Activated CD4-positive, alpha-beta T cell treated with anti-CD3 and anti-CD28 coated beads, Interleukin-2, amount 50 U/mL, for 16 hours (primary cell): ENCODE measurements at places on chromosomes 12 and 14.

GRCh38 chr12:94026596-94026995 lies 121.8 kb upstream of the PLXNC1 start:
- DNase-seq, result no peak

GRCh38 chr12:111437816-111438454 lies 32.2 kb downstream of the SH2B3 start:
- DNase-seq, result no peak

DNA sequence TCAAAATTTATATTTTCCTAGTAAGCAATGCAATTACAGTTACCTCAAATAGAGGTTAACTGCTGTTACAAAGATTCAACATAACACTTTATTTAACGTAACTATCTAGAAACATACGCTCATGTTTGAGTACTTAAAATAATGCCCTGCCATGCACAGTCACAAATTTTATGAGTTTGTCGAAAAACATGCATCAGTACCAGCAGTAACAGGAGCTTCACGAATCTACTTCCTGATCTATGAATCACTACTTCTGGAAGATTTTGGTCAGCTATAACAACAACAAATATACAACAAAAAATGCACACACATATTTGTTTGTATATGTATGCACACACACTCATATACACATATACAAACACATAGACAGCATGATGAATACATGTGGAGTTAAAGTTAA lies 881.8 kb downstream of the FSCB start:
- no peak for DNase-seq

DNA sequence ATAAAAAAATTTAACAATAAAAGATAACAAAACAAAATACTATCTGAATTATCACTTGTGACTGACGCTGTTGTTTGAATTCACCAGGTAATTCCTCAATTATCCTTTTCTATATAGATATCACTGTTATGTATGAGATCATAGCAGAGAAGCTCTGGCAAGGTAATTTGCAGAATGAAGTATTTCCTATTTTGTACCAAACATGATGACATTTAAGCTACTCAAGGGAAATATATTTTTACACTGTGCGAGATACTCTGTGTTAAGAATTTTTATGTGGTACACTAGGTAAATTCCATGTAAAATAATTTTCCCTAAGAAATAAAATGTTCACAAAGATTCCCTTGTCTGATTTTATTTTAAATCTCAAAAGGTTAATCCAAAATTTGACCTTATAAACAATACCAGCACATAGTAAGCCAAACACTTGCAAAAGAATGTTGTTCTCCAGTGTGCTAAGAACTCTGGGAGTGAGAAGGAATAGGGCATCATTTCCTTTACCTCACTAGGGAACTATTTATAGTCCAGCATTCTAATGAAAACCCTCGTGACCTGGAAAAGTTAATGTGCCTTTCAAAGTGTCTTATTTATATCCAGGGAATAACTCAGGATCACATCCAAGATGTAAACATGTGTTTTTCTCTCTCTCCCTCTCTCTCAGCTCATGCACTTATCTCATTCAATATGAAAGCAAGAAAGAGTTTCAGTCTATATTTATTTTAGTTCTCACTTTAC lies 115.2 kb upstream of the RAP1B start:
- DNase-seq, result no peak

- DNase-seq, result no peak
These were observed 996.5 kb downstream of the AACS start for GRCh38 chr12:126061777-126062176.

GRCh38 chr12:20483776-20484175 lies 115.4 kb downstream of the PDE3A start:
- no peak for DNase-seq

DNA sequence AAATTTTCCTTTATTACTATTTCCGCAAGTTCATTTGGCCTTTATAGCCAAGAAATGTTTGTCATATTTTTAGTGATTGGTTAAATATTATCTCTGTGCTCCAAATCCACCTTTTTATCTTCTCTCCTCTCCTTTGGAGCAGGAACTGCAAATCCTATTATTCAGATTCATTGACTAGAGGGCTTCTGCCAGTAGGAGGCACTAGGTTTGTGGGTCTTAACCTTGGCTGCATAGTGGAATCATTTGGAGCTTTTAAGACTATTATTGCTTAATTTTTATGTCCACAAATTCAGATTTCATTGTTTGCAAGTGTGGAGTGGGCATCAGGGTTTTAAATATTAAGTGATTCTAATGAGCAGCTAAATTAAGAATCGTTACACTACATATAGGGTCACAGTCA lies 75.3 kb upstream of the SYT10 start:
- DNase-seq, result no peak

DNA sequence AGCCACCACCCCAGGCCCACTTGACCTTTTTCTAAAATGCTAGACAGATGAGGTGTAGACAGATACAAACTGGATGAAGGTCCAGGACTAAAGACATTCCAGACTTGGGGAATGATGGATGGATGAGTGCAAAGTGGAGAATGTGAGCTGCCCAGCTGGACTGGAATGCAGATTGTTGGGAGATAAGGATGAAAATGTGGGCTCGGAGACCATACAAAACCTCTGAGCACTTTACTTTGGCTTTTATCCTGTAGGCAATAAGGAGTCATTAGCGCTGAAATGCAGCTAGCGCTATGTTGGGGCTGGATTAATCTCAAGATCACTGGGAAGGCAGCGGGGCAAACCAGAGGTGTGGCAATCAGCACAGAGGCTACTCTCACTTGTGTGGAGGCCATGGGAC lies 64.7 kb upstream of the GNPNAT1 start:
- no peak for DNase-seq

DNA sequence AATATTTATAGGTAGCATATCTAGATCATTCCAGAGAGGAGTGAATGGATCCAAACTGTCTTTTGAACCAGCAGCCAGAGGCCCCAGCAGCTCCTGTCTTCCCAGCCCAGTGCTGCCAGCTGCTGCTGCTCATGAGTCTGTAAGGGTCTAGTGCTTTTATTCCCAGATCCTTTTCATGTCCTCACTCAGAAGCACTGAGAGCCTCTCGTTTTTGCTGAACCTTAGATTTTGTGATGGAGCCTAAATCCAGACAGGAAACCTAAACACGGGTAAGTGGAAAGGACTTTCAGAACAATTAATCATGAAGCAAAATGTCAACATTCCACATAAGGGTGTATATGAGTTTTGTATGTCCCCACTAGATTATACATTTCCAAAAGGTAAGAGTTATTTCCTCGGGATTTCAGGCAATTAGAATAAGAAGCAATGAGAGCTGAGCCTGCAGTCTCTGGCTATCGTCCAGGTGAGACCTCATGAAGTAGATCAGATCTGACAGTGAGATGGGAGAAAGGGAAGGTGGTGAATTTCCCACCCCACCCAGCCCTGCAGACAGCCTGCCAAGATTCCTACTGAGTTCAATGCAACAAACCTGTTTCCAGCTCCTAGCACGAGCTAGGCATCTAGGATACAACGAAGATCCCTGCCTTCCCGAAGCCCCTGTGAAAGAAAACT lies 84.4 kb downstream of the NINJ2 start:
- DNase-seq, result no peak

GRCh38 chr12:57455374-57456144 lies 452 bp downstream of the INHBE start:
- no peak for DNase-seq

DNA sequence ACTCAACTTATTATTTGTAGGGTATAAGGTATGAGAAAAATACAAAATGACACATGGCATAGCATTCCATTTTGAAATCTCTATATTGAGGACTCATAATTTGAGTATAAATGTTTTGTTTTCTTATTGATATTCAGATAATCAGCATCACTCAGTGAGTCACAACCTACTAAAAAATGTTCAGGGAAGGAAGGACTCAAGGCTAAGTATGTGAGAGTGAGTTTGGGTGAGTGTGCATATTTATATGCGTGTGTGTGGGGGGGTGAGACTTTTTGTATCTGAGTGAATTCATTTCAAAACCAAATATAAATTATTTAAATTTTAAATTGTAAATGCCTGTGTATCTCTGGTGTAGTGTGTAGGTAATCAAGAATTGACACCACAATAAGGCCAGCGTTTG lies 87.8 kb upstream of the PRKD1 start:
- DNase-seq, result no peak

DNA sequence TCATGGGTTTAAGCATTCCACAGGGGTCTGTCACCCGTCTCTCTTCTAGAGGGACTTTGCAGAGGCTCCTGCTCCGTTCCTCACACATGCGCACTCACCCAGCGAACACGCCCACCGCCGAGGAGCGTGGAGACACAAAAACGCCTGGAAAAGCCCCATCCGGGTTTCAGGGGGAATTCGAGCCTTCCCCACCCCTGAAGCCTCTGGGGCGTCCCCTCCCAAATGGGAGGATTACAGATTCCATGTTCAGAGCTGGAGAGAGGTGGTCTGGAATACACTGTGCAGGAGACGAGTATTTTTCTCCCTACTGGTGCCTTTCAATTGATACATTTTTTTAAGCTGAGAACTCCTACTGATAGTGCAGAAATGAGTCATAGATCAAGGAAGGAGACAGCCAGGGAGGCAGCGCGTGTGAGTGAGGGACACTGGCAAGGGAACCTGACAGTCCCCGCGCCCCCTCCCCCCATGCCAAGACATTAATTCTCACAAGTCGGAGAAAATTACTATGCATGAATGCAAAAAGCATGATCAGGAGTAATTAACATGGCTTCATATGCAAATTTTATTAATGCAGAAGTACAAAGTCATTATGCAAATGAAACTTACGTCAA lies 36.9 kb downstream of the BCL11B start:
- DNase-seq, result peak; percentile 78

DNA sequence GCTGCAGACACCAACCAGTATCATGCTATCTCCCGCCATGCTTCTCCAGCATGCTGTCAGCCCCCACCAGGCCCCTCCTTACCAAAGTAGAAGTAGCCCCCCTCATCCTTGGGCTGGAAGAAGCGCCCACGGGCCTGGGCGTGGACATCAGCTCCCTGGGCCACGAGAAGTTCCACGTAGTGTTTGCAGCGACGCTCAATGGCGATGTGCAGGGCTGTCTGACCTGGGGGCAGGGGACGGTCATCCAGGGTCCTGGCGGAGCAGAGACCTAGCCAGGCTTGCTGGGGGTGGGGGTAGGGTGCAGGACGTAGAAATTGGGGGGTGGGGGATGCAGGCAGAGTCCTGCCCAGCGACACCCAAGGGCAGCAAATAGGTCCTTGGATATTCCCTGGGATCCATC lies 32.7 kb downstream of the TRPV4 start:
- DNase-seq, result no peak

GRCh38 chr12:110109037-110109836 lies 14.9 kb upstream of the IFT81 start:
- no peak for DNase-seq

- DNase-seq, result no peak
These were observed 7.4 kb downstream of the RPL6 start for GRCh38 chr12:112401903-112402498.

DNA sequence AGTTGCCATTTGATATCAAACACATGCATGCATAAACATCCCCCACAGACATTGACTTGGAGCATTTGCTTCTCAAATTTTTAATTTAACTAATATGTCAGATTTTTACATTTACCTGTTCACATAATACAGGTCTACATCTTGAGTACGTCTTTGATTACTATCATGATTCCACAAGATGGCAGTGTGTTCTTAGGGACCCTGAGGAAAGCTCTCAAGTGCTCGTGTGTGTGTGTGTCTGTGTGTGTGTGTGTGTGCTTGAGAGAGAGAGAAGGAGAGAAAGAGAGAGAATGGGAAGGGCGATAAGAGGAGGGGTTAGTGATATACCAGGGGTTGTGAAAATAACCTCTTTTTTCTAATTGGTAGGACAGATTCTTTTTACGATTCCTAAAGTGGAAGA lies 167.1 kb upstream of the OR4E1 start:
- DNase-seq, result no peak

DNA sequence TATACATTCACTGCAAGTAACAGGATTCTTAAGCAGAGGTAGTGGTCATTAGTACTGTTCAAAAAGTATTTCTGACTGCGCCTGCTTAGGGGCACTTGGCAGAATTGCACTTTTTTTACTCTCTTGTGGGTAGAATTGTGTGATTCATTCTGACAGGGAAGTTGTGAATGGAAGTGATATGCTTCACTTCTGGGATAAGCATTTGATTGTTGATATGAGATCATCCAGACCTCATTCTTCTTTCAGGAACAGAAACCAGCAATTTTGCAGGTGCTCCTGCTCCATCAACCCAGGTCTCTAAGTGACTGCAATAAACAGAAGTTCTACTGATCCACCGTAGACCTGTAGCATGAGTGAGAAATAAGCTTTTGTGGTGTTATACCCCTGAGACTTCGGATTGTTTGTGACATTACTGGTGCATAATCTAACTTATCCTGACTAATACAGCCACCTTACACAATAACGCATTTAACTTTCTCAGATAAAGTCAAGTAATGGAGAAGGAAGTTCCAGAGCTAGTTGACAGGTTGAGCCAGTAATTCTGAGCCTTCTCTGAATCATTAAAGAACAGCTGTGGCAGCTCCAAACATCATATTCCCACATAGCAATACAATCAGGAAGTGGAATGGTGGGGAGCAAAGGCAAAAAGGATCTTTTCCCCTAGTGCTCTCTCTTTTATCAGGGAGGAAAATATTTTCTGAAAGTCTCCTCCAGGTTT lies 387.9 kb downstream of the SYT1 start:
- no peak for DNase-seq

DNA sequence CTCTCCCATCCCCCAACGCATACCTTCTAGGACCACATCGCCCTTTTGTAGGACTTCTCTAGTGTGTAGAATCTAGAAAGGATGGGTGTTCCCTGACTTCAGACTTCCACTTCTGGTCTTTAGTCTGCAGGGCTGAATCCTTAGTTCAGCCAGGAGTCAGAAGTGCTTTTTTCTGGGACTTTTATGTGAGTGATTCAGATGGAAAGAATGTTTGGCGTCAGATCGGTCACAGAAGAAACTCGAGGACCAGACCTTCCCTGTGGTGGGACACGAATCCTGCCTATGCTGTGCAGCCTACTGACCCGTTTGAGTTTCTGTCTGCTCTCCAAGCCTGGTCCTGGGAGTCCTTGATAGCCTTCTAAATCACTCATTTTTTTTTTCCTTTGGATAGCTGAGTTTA lies 165.4 kb upstream of the SSTR1 start:
- no peak for DNase-seq

DNA sequence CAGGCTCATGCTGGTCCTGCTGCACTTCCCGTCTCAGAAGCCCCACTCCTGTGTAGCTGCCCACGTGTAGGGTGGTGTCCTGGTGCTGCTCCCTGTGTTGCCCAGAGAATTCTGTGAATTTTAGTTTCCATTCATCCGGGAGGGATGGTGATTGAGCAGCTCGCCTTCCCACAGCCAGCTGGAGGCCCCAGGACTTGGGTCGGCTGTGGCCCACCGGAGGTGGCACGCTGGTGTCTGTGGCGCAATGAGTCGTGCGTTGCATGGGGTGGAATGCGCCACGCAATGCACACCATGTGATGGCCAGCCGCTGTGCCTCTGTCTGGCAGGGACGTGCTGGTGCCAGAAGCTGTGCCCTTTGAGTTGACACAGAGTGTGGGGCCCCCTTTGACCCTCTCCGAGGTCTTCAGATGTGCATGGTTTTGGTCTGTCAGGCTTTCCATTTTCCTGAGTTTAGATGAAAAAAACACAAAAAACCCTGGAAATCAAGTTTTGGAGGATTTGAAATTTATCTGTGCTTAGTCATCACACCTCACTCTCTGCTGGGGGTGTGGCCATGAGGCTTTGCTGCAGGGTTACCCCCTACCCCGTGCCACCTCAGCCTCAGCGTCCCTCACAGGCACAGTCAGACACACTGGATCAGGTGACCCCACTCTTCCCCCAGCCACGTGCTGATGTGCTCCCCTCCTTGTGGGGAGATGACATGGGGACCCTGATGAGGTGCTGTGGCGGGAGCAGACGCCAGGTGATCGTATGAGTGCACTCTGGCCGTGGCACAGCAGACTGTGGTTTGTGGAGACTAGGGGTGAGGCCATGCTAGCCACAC lies 64.6 kb downstream of the EP400 start:
- DNase-seq, result no peak
